ENCODE measurements at places on chromosomes 6 and 20. TPM values are rescaled to one million over a fixed set of nuclear protein-coding genes. Genes with fewer than 3 reads are reported as not detected.

Gene SIRPB1
- total RNA-seq: 0.25 TPM

Gene ANKRD66
- total RNA-seq: not detected

Gene NKAPL
- 1.9 TPM for total RNA-seq

Gene C6orf58
- total RNA-seq: not detected

Gene CLIC5
- not detected for total RNA-seq

Data from uterine smooth muscle cell (primary cell).